ENCODE measurements at places on chromosomes 5 and 9. TPM values are rescaled to one million over a fixed set of nuclear protein-coding genes. Genes with fewer than 3 reads are reported as not detected.

The GPRIN1 gene
- 3.9 TPM for total RNA-seq

The ARL14EPL gene
- total RNA-seq, result 0.32 TPM

The CDH18 gene
- total RNA-seq, result not detected

The POMT1 gene
- 32.3 TPM for total RNA-seq

The PCDHB3 gene
- 1.2 TPM for total RNA-seq

The PRUNE2 gene
- total RNA-seq, result 56.6 TPM

The EIF4E1B gene
- total RNA-seq, result not detected

The OTP gene
- total RNA-seq, result not detected

The TERT gene
- total RNA-seq, result not detected

The ITGA2 gene
- 6.3 TPM for total RNA-seq

The SHOC1 gene
- total RNA-seq, result not detected

The ROR2 gene
- 26.4 TPM for total RNA-seq

The AK8 gene
- total RNA-seq, result 0.85 TPM

The LVRN gene
- total RNA-seq, result 1.5 TPM

The GRXCR2 gene
- total RNA-seq, result not detected

The ELOVL7 gene
- 0.49 TPM for total RNA-seq

The OSTF1 gene
- total RNA-seq, result 34.1 TPM

The SETX gene
- 103 TPM for total RNA-seq

The RNF183 gene
- not detected for total RNA-seq

The FER gene
- 34.1 TPM for total RNA-seq

The SPINK6 gene
- not detected for total RNA-seq

The TRIM23 gene
- 23.5 TPM for total RNA-seq

The PRKACG gene
- total RNA-seq, result not detected

The RLN2 gene
- not detected for total RNA-seq

The ALDOB gene
- not detected for total RNA-seq

The FIBCD1 gene
- 5.6 TPM for total RNA-seq

The C5orf52 gene
- total RNA-seq, result not detected

The CFAP77 gene
- not detected for total RNA-seq

The SMIM33 gene
- not detected for total RNA-seq

The GPR21 gene
- total RNA-seq, result 1.1 TPM

The UGT3A1 gene
- total RNA-seq, result not detected

The AMBP gene
- total RNA-seq, result 0.12 TPM

The DYNC2I2 gene
- 56.8 TPM for total RNA-seq

The CRHBP gene
- total RNA-seq, result 1.7 TPM

The MYOT gene
- not detected for total RNA-seq

The AGXT2 gene
- not detected for total RNA-seq

The LOX gene
- 156 TPM for total RNA-seq

The RALGPS1 gene
- 4.1 TPM for total RNA-seq

The MYORG gene
- 1.1 TPM for total RNA-seq

The MARCHF11 gene
- total RNA-seq, result not detected

The EGFL7 gene
- 4.5 TPM for total RNA-seq

The FAM78A gene
- 0.73 TPM for total RNA-seq
